ENCODE measurements at places on chromosomes 4 and X. TPM values are rescaled to one million over a fixed set of nuclear protein-coding genes. Genes with fewer than 3 reads are reported as not detected.

Gene PRR32
- not detected for total RNA-seq

- no peak for DNase-seq
Measured at GRCh38 chrX:105282077-105282476, 61.6 kb upstream of the TEX13A start.

Gene GABRG1
- not detected for total RNA-seq

Gene RXFP1
- not detected for total RNA-seq

Gene C4orf33
- 8.9 TPM for total RNA-seq

Gene DDX53
- total RNA-seq, result not detected

DNA sequence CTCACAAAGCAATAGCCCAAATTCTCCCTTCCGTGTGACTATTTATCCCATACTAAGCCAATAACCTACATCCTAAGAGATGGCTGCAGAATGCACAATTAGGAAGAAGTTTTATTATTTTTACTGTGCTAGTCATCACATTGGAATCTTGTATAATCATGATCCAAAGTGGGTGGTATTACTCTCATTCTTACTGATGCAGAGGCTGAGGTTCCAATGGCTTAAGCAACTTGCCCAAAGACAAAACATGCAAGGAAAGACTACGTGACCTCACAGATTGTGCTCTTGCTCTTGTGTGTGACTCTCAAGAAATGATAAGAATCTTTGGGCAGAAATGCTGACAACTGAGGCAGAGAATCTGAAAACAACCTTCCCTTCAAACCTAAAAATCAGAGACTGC lies 212.2 kb downstream of the LDB2 start:
- no peak for DNase-seq

- DNase-seq, result no peak
Measured at GRCh38 chr4:74543231-74543781, 98.4 kb downstream of the AREG start.

All from epithelial cell of proximal tubule (primary cell).